ENCODE measurements at places on chromosomes 6 and 20. TPM values are rescaled to one million over a fixed set of nuclear protein-coding genes. Genes with fewer than 3 reads are reported as not detected.

The NMBR gene
- polyA plus RNA-seq: not detected

The SLC4A11 gene
- 1.6 TPM for polyA plus RNA-seq

The PRICKLE4 gene
- 3.9 TPM for polyA plus RNA-seq

The RIPOR3 gene
- polyA plus RNA-seq: 1.2 TPM

The SLC44A4 gene
- polyA plus RNA-seq: 0.26 TPM

The EDN3 gene
- 0.05 TPM for polyA plus RNA-seq

The ALDH5A1 gene
- 3.0 TPM for polyA plus RNA-seq

The RNF114 gene
- polyA plus RNA-seq: 30.2 TPM

The SCAF8 gene
- 12.4 TPM for polyA plus RNA-seq

The TFAP2A gene
- 0.02 TPM for polyA plus RNA-seq

The OVOL2 gene
- not detected for polyA plus RNA-seq

The LGSN gene
- not detected for polyA plus RNA-seq

The CLVS2 gene
- polyA plus RNA-seq: 0.05 TPM

The VARS1 gene
- polyA plus RNA-seq: 35.1 TPM

DNA sequence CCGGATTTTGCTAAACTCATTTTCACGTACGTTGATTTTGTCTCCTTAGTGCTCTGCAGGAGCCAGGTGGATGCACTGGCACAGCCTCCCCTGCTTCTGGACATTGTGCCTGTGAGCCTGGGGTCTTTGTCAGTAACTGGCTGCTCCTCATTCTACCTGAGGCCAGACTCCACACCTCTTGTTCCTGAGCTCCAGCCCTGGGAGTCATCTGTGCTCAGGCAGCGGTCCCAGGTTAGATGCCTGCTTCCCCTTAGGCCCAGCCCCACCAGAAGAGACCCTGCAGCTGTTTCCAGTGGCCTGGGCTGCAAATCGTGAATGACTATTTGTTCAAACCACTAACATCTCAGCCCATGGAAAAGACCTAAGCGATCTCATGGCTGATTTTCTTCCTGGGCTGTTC, 129.1 kb downstream of the ERMARD start:
- DNase-seq: peak; percentile 1

GRCh38 chr6:100809346-100809745, 71.8 kb downstream of the ASCC3 start:
- DNase-seq: no peak

GRCh38 chr6:136365776-136366354, 76.2 kb upstream of the BCLAF1 start:
- DNase-seq: no peak

GRCh38 chr6:16776394-16777017, 15.2 kb upstream of the ATXN1 start:
- no peak for DNase-seq

DNA sequence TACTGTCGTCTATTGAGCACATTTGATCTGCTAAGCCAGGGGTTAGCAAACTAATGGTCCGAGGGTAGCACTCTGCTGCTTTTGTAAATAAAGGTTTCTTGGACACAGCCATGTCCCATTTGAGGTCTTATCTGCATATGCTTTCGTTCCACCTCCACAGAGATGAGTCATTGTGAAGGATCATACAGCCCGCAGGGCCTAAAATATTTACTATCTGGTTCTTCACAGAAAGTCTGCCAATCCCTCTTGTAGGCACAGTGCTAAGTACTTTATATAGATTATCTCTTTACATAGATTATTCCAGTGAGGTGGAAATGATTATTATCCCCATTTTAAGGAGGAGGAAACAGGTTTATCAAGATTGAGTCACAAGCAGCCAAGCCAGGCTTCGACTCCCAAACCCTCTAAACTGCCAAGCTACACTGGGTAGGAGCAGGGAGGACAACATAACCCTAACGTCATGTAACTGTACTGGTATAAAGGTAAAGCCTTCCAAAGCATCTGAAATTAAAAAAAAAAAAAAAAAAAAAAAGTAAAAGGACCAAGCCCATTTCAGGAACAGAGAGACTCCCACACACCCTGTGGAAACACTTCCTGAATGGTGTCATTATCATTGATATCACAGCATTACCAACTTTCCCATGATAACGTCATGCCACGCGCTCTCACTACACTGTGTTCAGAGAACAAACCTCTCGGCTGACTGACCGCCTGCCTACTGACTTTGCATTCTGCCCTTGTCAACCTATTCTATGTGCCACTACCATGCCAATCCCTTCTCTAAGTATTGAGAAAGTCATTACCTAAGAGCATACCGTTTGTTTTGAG, 101.0 kb downstream of the KIF16B start:
- no peak for DNase-seq

- DNase-seq: peak; percentile 57
Measured at GRCh38 chr6:24581084-24581669, 64.8 kb downstream of the KIAA0319 start.

DNA sequence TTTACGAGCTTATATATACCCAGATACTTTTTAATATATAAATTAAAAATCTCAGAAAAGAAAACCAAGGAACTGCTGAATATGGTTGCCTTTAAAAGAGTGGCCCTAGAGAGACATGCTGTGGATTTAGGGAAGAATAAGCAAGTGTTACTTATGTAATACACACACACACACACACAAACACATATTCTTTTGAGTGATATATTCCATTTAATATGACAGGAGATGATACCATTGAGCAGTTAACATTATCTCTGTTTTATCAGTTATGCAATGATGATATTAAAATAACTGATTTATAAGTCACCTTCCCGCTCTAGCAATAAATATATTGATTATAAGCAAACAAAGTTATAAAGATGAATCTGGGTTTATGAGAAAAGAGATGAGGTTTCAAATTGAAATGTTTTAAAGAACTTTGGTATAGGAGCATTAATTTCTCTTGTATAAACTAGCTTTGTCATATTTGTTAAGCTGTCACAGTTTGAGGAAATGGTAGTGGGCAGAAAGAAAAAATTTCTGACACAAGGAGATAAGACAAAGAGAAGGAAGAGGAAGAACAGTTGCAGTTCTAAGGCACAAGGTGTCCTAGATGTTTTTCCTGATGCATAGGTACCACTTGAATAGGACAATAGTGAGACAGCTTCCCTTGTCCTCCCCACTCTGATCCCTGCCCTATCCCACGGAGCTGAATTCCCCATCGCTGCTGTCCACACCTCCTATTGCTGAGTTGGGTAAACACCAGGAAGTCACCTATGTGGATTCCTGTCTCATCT, 26.4 kb downstream of the GPX5 start:
- no peak for DNase-seq

- DNase-seq: peak; percentile 53
Measured at GRCh38 chr20:37615340-37616109, 78.3 kb upstream of the CTNNBL1 start.

- no peak for DNase-seq
Measured at GRCh38 chr6:11909696-11910132, 102.4 kb upstream of the HIVEP1 start.

- no peak for DNase-seq
Measured at GRCh38 chr6:53565886-53566285, 21.0 kb upstream of the GCLC start.

GRCh38 chr6:24974182-24975171, 38.7 kb upstream of the RIPOR2 start:
- DNase-seq: no peak

DNA sequence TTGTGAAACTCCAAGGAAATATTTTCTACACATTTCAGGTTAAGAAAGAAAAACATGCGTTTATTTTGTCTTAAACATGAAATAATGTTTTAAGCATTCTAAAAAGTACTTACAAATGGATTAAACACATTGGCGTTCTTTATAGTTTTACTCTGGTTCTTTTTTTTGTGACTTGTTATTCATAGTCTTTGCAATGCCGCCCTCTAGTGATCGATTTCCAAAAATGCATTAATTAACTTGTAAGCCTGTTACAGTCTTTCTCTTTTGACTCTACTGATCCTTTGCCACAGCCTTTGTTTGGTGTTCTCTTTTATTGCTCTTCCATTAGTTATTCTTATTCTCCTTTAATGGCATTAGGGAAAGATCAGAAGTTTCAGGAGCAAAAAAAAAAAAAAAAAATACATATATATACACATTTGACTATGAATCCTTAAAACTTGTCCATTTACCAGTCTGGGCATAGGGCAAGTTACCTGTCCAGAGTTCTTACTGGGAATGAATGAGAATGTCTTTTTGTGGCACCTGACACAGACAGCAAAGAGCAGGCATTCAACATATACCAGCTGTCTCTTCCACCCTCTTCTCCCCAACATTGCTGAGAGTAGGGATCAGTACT, 59.9 kb downstream of the MACROD2 start:
- peak; percentile 33 for DNase-seq

GRCh38 chr6:158772851-158773371, 46.3 kb downstream of the EZR start:
- DNase-seq: no peak

GRCh38 chr20:64107736-64108457, 532 bp upstream of the NPBWR2 start:
- DNase-seq: no peak

DNA sequence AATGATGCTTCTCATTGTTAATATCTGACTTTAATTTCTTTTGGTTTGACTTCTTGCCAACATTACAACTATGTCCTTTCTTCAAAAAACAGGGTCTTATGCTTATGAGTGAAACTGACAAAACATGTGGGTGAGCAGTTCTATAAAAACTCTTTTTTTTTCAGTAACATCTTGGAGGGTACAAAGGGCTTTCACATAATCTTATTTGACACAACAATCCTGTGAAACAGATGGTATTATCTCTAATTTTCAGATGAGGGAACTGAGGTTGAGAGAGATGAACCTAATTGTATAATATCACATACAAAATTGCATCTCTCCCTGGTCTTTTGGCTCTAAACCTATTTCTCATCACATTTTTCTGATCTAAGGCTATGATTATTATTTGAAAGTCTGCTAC, 38.3 kb downstream of the MAPK14 start:
- DNase-seq: no peak

- no peak for DNase-seq
Measured at GRCh38 chr6:156347246-156347645, 429.9 kb upstream of the ARID1B start.

DNA sequence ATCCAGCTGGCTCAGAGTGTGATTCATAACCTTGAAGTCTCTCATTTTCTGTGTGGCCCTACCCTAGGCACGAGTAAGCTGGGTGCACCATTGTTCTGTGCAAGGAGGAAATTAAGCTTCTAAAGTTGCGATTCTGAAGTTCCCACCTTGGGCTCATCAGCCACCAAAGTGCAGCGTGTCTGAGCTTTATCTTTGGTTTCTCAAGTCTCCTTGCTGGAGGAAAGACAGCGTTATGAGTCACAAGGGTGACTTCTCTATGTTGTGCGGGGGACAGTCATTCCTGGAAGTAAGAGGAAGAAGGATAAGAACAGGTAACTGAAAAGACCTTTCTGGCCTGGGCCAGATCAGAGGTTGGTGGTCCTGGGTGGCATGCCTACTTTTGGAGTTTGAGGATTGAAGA, 16.8 kb downstream of the MRAP2 start:
- DNase-seq: no peak

- DNase-seq: no peak
Measured at GRCh38 chr6:99121748-99122147, 174.0 kb upstream of the FBXL4 start.

DNA sequence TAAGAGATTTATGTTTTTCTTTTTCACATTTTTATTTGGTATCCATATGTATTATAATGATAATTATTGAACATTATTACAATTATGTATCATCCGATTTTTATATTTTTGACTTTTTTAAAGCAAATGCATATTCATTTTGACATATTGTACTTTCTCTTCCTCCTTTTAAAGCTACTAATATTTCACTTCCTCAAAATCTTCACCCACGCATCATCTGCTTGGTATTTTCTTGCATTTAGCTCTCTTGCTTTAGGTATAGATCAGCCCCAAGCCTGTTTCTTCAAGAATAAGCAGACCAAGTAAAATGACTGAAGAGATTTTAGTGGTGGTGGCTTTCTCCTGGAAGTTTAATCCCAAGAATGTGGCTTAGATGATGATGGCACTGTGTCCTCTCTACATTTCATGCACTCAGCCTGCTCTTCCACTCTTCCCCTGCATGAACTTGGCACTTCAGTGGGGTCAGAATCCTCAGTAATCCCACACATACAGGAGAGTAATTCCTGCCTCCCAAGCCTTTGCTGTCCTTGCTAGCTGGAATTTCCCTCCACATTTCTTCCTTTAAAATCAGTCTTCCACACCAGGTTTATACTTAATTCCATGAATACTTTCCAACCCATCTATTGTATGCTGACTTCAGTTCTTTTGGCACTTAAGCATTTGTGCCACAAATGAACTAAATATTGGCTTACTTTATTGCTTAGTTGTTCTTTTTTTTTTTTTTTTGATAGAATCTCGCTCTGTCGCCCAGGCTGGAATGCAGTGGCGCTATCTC, 8.2 kb downstream of the NCOA7 start:
- DNase-seq: no peak

GRCh38 chr6:113813142-113813541, 44.0 kb upstream of the MARCKS start:
- DNase-seq: no peak

DNA sequence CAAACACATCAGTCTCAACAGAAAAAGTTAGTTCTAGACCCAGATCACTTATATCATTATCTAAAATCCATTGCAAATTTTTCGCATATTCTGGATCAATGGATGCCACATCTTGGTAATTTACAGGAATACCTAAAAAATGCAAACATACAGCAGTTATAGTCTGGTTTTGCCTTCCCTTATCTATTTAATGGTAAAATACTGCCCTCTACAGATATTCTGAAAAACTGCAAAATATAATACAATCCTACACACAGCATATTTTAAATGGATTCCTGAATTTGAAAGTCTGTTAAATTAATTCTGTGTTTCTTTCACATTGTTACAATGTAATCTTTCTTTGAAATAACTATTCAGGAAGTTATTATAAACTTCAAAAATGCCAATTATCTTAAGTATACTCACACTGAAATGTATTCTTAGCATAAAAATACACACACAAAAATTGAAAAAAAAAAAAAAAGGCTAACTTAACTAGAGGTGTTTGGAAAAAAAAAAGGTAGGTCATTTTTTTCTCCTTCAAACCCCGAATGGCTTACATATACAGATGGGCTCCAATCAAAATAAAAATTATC, 88.4 kb downstream of the HACE1 start:
- peak; percentile 39 for DNase-seq

GRCh38 chr6:63844287-63844686, 208.7 kb downstream of the PHF3 start:
- no peak for DNase-seq

Data from SK-N-SH (cell line).